ENCODE measurements at places on chromosomes 3 and 15.

DNA sequence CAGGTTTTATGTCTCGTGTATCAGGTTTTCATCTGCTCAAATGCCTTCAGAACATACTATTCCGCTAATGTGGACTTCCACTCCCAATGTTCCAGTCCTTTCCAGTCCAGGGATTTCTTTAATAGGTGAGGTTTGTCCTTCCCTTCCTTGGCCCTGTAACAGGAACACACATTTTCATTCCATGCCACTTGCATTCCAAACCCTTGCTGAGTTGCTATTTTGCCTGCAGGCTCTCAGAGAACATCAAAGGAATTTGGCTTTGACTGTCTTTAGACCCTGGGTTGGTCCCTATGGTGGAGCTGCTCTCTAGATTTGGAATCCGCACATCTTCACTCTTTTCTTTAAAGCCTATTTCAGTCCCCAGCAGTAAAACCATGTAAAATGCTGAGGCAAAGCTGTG, 12.3 kb upstream of the ALCAM start:
- DNase-seq = no peak

DNA sequence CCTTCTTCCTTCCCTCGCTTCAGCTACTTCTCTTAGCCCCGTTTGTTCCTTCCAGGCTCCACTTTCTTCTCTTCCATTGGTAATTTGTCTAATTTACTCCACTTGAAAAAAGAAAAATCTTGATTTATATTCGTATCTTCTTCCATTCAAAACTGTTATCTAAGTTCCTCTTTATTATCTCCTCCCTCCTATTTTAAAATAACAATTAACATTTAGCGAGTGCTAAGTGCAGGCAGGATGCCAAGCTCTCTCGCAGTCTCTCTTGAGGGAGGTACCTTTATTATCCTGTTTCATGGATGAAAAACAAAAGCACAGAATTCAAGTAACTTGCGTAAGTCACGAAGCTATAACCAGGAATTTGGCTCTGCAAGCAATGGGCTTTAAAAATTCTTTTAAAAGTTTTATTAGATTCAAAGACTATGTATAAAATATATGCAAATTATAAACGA, 418.9 kb upstream of the NAALADL2 start:
- no peak for DNase-seq

DNA sequence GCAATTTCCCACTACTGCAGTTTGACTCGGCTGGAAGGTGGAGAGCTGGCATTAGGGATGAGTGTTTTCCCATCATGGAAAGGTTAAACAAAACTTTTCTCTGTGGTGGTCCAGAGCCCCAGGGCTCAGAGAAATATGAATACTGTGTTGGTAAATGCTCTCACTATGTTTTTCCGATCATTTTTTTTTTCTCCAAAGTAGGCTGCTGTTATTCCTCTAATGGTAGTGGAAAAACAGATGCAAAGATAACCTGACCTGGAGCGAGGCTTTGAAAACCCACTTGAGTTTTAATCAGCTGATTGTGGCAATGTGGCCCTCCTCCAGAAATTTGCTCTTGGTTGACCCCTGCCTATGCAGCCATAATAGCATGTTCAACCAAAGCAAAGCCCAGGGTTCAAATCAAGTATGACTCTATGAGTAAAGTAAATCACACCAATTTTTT, 320.8 kb upstream of the CTNNB1 start:
- DNase-seq = no peak

DNA sequence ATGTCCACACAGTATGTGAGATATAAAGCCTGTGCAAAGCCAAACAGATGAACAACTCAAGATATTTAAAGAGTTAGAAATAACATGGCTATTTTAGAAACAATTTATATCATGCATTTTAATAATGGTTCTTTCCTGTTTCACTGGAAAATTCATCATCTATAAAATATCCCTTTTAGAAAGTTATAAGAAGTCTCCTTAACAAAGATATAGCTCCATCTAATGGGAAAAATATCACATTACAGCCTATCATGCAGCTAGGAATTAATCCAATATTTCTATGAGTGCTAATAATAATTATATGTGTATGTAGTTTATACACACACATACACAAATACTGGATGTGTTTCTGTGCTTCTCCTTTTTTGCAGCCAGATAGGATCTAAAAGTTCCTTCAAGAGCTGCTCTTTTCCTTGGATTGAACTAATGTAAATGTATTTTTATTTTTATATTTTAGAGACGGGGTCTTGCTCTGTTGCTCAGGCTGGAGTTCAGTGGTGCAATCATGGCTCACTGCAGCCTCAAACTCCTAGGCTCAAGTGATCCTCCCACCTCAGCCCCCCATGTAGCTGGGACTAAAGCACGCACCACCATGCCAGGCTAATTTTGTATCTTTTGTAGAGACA, 21.6 kb downstream of the RPL22L1 start:
- DNase-seq = no peak

DNA sequence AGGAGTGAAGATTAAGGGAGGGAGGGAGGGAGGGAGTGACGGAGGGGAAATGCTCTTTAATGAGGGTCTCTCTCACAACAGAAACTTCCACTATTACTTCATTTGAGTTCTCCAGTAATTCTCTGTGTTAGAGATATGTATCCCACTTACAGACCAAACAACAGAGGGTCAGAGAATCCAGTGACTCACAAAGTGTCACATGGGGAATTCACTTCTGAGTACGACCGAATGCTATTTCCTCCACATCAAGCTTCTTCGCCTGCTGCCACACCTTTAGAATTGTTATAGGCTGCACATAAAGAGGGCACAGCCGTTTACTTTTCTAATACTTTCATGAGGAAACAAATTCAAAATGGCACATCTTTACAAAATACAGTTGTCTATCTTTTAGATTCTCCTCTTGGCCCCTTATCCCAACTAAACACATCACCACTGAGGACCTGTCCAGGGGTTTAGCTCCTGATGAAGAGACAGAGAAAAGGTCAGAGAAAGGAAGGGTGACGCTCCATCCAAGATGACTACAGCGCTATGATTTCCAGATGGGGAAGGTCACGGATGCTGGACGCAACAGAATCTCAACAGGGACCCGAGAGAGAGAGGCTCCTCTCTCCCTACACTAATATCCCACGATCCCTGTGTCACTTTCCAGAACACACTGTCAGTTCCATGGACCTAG, 119.0 kb downstream of the XXYLT1 start:
- no peak for DNase-seq

DNA sequence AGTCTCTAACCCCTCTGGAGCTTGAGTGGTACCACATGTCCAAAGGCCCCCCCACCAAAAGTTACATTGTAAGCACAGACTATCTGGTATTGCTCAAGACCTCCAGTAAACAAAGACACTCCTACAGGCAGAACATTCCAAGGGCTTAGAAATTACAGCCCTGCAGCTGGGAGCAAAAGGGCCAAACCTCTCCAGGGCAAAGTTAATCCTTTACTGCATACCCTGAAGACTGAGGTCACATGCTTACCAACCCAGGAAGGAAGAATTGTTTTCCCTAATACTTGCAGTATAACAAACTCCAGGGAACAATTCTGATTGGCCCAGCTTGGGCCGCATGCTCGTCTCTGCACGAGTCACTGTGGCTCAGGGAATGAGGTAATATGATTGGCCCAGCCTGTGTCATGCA, 266.1 kb upstream of the NR2F2 start:
- no peak for DNase-seq

DNA sequence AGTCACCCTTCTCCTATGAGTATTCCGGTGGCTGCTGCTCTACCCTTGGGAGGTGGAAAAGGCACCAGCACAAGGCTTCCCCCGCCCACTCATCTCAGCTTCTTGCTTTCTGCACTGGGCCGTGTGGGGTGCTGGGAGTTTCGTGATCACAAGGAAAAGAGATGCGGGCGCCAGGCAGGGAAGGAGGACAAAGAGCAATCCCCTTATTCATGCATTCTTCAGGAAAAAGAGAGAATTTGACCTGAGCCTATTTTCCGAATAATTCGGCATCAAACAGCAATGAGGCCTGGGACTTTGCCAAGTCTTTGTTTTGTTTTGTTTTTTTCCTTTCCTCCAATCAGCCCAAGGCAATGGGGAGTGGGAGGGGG, 102.2 kb upstream of the LPP start:
- DNase-seq = no peak

GRCh38 chr3:132898141-132898540, 140.1 kb upstream of the TMEM108 start:
- no peak for DNase-seq
